ENCODE measurements at places on chromosomes 13 and 19.
A peak's percentile ranks its signal among the peaks of the same experiment; 100 is the strongest.

DNA sequence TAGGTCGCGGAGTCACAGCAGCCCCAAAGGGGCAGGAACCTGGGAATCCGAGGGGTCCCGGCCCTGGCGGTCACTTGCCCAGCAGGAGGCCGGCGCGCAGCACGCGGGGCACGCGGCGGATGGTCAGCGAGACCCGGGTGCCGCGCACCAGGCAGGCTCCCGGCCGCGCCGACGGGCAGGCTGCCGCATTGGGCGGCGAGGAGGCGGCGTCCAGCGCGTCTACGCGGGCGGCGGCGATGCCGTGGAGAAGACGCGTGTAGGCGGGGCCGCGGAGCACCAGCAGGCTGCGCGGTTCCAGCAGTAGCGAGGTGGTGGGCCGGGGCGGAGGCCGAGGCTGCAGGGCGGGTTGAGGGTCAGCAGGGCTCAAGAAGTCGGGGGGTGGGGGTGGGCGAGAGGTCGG, 607 bp upstream of the SYNE4 start:
- DNase-seq, result peak; percentile 63

DNA sequence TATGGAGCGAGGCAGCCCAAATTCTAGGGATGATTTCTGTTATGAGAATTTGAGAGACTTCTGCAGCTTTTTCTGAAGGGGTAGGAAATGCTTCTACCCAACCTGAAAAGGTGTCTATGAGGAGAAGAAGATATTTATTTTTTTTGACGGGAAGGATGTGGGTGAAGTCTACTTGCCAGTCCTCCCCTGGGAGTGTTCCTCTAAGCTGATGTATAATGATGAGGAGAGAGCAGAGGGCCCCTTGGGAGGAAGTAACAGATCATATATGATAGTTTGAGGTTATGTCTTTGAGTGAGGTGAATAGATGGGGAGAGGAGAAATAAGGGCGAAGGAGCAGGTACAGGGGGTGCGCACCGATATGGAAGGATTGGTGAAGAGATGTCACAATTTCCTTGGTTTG, 910.6 kb upstream of the SLITRK5 start:
- no peak for DNase-seq

DNA sequence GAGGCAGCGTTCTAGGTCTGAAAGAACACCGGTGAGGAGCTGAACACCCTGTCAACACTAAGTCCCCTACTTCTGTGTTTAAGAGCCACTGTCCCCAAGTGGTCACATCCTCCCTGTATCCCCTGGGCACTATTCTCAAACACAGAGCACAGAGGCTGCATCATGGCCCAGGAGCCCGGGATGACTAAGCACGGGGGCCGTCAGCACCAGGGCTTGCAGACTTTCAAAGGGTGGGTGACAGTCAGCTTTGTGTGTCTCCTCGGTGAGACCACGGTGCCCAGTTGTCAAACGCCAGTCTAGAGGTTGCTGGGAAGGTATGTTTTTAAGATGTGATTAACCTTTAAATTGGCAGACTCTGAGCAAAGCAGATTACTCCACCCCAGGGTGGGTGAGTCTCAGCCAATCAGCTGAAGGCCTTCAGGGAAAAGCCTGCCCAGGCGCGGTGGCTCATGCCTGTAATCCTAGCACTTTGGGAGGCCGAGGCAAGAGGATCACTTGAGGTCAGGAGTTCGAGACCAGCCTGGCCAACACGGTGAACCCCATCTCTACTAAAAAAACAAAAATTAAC, 8.0 kb downstream of the MAP2K2 start:
- no peak for DNase-seq

- DNase-seq, result no peak
Observed at GRCh38 chr19:49869009-49869483, 1.7 kb upstream of the PNKP start.

DNA sequence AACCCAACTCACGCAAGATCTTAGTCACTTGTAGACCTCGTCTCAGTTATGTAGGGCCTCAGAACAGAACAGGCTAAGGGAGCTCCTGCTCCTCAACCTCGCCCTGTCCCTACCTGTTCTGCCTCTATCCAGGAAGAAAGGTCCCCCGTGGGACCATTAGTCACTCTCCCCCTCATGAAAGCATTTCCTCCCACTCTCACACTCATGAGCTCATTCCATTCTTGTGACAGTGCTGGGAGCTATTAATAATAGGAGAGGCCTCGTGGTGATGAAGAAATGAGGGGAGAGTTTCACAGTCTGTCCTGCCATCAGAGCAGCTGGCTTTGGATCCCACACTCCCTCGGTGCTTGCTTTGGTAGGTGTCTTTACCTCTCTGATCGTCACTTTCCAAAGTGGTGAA, 10.2 kb downstream of the PPP2R1A start:
- DNase-seq, result no peak

DNA sequence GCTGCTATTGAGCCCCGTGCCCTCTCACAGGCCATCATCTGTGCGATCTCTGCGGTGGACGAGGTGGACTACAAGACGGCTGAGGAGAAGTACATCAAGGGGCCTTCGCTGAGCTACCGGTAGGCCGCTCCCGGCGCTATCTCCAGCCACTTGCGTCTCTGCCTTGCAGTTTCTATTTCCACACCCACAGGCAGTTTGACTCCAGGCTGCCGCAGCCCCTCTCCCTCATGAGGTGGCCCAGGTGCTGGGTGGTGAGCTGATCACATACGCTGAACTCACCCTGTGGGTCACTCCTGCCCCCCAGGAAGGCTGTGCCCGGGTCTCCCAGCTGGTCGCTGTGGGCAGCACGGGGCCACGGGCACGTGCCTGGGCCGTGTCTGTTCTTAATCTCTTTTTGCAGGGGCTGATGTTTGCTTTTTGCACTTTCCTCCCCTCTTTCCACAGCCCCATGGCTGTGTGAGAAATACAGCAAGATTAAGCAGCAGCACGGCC, 10.6 kb upstream of the NDUFS7 start:
- DNase-seq, result no peak

DNA sequence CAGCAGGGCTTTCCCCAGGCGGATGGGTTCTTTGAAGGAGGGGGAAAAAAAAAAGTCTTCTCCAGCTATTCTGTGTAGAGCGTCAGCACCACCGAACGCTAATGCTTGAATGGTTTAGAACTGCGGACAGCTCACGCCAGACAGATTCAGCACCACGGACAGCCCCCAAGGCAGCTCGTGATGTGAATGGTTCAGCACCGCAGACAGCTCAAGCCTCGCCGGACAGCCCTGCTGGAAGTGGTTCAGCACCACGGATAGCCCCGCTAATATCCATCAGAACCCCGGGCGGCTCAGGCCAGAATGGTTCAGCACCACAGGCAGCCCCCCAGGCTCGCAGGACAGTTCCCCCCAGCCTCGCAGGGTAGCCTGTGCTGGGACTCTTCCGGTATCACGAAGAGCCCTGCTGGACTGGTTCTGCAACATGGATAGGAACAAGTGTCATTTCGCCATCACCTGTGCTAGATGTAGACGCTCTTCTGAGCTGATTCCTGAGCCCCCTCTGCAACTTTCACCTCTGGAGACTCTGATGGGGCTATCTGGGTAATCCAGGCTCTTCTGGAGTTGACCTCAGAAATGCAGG, 4.9 kb upstream of the SMIM17 start:
- DNase-seq, result peak; percentile 18

- peak; percentile 63 for DNase-seq
Observed at GRCh38 chr19:48746738-48747575, at the start of gene IZUMO1. Gene IZUMO1, minus strand, starts transcription at chr19:48746909. Its CDS starts 1,050 bp downstream, at chr19:48745859.

DNA sequence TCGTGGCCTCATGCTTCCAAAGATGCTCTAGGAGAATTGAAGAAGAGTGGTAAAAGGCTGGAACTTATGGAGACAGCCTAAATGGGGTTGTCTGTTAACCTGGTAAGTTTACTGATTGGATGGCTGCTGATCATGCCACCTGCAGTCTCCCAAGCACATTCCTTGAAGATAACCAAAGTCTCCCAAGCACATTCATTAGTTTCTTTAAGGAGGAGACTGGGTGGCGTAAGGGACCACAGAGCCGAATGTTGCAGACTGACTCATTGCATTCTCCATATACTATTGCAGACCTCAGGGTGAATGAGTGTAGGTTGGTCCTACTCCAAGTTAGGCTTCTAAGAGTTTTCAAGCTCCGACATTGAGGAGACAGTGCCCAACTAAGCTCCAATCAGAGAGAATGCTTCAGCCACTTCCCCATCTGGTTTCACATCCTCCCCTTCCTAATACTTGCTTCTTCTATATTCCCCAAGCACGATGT, at the start of gene IGFL3:
Gene IGFL3, minus strand, starts transcription at position 51 of the 478 bp plus-strand sequence. Its CDS starts 39 bp downstream, at position 12.
- no peak for DNase-seq

- DNase-seq, result no peak
Observed at GRCh38 chr19:1647501-1648458, 4.6 kb downstream of the TCF3 start.

DNA sequence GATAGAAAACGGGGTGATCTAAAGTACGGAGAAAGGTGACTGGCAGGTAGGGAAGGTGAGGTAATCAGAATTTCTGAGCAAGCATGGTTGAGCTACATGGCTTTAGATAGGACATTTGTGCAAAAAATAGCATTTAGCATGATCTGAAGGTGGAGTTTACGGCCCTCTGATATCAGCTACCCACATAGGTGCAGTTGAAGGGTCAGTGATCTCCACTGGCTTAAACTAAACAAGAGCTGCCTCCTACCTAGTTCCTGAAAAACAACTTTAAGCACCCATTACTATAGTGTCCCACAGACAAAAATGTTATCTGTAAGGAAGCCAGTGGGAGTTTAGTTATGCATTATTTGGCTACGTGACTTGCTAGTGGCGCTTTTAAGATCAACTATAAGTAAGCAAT, 1.2 kb upstream of the CASP14 start:
- DNase-seq, result no peak

- DNase-seq, result no peak
Observed at GRCh38 chr13:71661921-71662320, 205.1 kb downstream of the DACH1 start.

- no peak for DNase-seq
Observed at GRCh38 chr13:58134012-58134411, 502.5 kb downstream of the PCDH17 start.

- DNase-seq, result no peak
Observed at GRCh38 chr19:30481063-30481462, 108.9 kb downstream of the ZNF536 start.

DNA sequence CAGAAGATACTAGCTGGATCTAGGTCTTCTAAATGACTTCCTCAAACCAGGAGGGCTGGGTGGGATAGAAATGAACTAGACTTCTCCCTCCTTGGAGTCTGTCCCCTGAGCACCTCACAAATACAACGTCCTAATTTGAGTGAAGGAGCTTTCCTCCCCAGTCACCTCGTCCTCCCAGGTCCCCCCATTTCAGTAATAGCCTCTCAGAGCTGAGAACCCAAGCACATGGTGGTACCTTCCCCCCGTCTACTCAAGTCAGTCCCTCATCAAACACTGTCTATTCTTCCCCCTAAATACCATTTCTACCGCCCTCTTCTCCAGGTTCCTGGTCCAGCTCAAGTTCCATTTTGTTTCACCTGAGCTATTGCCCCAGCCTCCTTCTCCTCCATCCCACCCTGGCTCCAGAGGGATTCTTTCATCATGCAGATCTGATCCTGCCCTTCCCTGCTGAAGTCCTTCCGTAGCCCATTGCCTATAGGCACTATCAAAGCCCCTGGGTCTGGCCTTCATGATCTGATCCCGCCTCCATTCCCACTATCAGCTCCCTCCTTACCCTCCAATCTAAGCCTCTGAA, 5.3 kb upstream of the PRKCG start:
- no peak for DNase-seq

- no peak for DNase-seq
Observed at GRCh38 chr19:3346677-3347353, 19.6 kb upstream of the NFIC start.

GRCh38 chr19:13334801-13335481, 171.3 kb downstream of the CACNA1A start:
- no peak for DNase-seq

GRCh38 chr13:41708713-41709112, 251.4 kb downstream of the RGCC start:
- DNase-seq, result no peak

DNA sequence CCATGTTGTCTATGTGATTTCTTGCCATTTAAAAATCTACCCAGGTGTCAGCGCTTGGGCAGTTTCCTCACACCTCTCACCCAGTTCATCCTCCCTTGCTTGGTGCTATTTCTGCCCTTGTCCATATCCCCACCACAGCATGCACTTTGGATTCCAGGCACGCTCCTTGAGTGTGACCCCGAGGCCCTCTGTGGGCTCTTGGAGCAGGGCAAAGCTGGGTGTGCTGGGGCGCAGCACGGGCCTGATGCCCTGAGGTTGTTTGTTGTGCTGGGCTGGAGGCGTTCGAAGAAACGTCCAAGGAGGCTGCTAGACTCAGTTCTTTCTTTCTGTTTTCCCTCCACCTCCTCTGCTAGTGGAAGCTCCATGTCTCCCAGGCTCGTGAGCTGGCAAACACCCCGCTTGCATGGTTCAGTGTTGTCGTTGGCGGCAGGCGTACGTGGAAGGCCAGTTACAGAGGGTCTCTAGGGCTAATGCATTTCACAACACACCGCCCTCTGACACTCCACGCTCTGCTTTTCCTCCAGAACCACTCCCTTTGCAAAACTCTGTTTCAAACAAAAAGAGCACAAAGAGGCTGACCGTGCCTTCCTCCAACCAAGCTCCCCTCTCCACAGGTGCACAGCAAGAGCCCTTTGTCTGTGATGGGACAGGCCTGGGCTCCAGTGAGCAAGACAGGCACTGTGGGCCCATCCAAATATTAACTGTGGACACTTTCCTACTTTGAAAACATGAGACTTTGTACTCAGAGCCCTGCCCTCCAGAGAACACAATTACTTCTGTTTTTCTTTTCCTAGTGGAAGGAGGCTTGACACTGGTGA, 117.7 kb upstream of the GJB6 start:
- DNase-seq, result no peak

GRCh38 chr13:45506811-45507210, 42.1 kb downstream of the COG3 start:
- no peak for DNase-seq

- no peak for DNase-seq
Observed at GRCh38 chr13:74191410-74191809, 57.2 kb upstream of the KLF12 start.

DNA sequence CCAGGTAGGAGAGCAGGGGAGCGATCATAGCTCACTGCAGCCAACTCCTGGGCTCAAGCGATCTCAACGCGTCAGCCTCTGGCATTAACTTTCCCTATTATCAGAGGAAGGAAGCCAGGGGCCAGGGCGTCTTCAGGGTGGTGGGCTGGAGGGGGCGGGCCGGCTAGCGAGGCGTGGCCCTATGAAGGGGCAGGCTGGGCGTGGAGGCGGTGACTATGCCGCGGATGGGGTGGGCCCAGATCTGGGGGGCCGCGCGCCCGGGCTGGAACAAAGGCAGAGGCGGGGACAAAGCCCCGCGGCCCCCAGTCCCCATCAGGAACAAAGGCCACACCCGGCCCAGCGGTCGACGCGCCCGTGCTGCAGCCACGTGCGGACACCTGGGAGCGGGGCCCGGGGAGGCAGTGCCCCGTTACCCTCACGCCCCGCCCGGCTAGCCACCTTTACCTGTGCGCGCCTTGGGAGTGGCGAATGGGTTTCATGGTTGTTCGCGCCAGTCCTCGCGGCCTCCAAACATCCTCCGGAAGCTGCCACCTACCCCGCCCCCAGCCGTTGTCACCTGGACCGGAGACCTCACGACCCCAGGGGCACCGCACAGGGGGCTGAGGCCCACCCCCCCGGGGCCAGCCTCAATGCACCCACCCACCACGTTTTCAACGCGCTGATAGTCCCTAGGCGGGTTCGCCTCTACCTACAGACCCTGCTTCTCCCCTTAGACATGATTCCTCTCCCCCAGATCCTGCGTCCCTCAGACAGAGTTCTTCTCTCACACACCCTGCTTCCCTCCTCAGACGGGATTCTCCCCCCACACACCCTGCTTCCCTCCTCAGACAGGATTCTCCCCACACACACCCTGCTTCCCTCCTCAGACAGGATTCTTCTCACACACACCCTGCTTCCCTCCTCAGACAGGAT, 5.4 kb upstream of the TRIM28 start:
- no peak for DNase-seq

- no peak for DNase-seq
Observed at GRCh38 chr19:10636304-10636972, 11.1 kb downstream of the SLC44A2 start.
